Transverse colon (tissue), 4 donors: ENCODE measurements at places on chromosomes 12 and 14. TPM values are rescaled to one million over a fixed set of nuclear protein-coding genes. Genes with fewer than 3 reads are reported as not detected.
A peak's percentile ranks its signal among the peaks of the same experiment; 100 is the strongest.

DNA sequence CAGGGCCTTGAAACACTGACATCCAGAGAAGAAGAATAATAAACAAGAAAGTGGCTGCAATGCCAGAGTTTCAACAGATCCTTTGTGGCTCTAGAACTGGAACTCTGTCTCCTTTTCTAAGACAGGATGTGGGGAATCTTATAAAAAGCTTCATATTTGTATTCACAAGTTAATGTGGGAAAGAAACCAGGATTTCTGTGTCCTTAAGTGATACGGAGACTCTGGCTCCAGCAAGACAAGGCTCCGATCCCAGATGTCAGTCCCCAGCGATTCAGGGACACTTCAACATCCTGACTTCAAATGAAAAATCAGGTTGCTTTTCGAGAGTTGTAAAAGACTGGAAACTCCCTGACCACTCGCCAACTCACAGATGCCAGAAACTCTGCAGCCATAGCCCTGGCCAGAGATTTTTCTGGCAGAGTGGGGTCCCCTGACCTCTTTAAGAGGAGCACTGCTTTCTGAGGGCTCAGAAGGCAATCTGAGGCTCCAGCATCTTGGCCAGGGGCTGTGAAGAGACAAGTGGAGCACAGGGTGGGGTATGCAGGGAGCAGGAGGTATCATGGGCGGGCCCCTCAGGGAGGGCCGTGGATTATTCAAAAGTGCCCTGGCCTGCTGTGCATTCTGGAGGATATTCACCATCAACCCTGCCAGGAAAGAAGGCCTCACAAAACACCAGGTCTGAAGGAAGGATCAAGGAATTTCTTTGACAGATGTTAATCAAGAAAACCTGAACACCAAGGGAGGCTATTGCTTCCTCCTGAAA is 53.3 kb downstream of the TMX1 start:
- no peaks in the 10 kb centered on the region for H3K27me3 ChIP-seq
- no peak overlapping the region for H3K4me3 ChIP-seq
- H3K27ac ChIP-seq, result peak overlapping the region; percentile 46
- H3K4me1 ChIP-seq, result peaks cover 9% of the 10 kb centered on the region
- no peak for DNase-seq

- H3K36me3 ChIP-seq, result no peaks in the 10 kb centered on the region
- no peaks in the 10 kb centered on the region for H3K27me3 ChIP-seq
- H3K4me1 ChIP-seq, result no peaks in the 10 kb centered on the region
- no peak overlapping the region for H3K4me3 ChIP-seq
- no peak for DNase-seq
- H3K27ac ChIP-seq, result no peak overlapping the region
These were observed 422.1 kb downstream of the AACS start for GRCh38 chr12:125487336-125487735.

DNA sequence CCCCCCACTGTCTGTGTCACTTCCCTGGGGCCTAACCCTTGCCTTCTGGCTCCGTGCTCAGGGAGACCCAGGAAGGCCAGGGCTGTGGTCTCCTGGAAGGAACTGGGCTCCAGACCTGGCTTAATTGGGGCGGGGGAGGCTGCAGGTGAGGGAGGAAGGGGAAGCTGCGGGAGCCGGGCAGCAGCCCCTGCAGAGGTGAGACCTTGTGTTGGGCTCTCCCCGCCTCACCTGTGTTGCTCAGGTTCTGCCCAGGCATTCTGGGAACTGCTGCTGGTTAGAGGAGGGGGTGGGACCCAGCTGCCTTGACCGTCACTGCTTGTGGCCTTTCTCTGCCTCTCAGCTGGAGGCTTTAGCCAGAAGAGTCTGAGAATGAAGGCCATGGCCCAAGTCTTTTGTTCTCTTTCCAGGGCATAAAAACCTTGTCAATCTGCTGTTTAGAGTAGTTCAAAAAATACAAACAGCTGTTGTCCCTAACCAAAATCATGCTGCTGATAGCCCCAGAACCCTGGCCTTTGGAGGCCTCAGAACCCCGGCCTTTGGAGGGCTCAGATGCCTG is 247.6 kb downstream of the CHST11 start:
- no peak overlapping the region for H3K4me3 ChIP-seq
- no peak for DNase-seq
- no peaks in the 10 kb centered on the region for H3K27me3 ChIP-seq
- H3K27ac ChIP-seq, result no peak overlapping the region
- H3K4me1 ChIP-seq, result no peaks in the 10 kb centered on the region

- H3K4me3 ChIP-seq, result no peak overlapping the region
- no peak for DNase-seq
- no peak overlapping the region for H3K27ac ChIP-seq
- no peaks in the 10 kb centered on the region for H3K27me3 ChIP-seq
- H3K36me3 ChIP-seq, result no peaks in the 10 kb centered on the region
These were observed 172.4 kb upstream of the CAND1 start for GRCh38 chr12:67096533-67097318.

GRCh38 chr12:110233212-110233903 is 47.7 kb upstream of the ATP2A2 start:
- no peak for DNase-seq
- no peaks in the 10 kb centered on the region for H3K27me3 ChIP-seq
- H3K4me1 ChIP-seq, result peaks cover 4% of the 10 kb centered on the region
- H3K4me3 ChIP-seq, result no peak overlapping the region
- H3K36me3 ChIP-seq, result no peaks in the 10 kb centered on the region

- H3K4me1 ChIP-seq, result peaks cover 46% of the 10 kb centered on the region
- no peak overlapping the region for H3K4me3 ChIP-seq
- peaks cover 7% of the 10 kb centered on the region for H3K27me3 ChIP-seq
- DNase-seq, result no peak
- H3K27ac ChIP-seq, result peak overlapping the region; percentile 78
These were observed 40.6 kb upstream of the EML1 start for GRCh38 chr14:99752486-99753121.

- H3K36me3 ChIP-seq, result no peaks in the 10 kb centered on the region
- H3K4me1 ChIP-seq, result no peaks in the 10 kb centered on the region
- H3K4me3 ChIP-seq, result no peak overlapping the region
These were observed 71.1 kb downstream of the TBC1D30 start for GRCh38 chr12:64895526-64895925.

GRCh38 chr12:54364413-54364812 is at the start of gene GPR84:
Gene GPR84, minus strand, starts transcription at chr12:54364486. Its CDS starts 635 bp downstream, at chr12:54363851.
- H3K27me3 ChIP-seq, result no peaks in the 10 kb centered on the region
- H3K4me3 ChIP-seq, result no peak within 1 kb of the TSS
- no peaks in the 10 kb centered on the region for H3K4me1 ChIP-seq
- DNase-seq, result no peak

DNA sequence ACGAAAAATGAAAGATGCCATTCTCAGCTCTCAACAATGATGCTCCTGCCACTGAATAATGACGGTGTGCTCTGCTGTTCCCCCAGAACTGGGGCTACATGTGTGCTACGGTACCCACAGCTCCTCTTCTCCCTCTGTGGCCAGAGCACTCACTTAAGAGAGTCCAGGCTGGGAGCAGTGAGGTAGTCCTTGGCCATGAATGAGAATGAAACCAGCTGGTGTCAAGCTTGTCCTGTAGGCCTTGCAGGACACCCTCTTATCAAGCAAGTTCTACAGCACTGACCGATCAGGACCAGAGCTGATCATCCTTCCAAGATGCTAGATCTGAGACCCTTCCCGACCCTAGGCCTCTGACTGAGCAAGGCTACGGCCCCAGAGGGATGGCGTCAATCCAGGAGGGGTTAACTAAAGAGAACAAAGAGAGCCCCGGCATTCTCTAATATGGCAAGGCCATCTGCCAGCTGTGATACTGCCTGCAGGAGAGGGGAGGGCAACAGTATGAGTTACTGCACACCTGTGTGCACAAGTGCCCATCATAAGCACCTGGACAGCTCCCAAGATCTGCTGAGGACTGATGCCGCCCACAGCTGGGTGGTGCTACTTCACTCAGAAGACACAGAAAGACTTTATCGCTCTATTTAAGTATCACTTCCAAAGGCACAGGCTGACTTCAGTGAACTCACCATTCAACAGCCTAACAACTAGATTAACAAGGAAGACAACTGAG is 30.5 kb downstream of the APPL2 start:
- peaks cover 40% of the 10 kb centered on the region for H3K36me3 ChIP-seq
- DNase-seq, result peak; percentile 61
- H3K27me3 ChIP-seq, result no peaks in the 10 kb centered on the region
- no peak overlapping the region for H3K27ac ChIP-seq
- H3K4me1 ChIP-seq, result no peaks in the 10 kb centered on the region

GRCh38 chr12:39638178-39638577 is 18.6 kb upstream of the ABCD2 start:
- no peaks in the 10 kb centered on the region for H3K4me1 ChIP-seq
- no peaks in the 10 kb centered on the region for H3K27me3 ChIP-seq
- H3K27ac ChIP-seq, result no peak overlapping the region
- no peak overlapping the region for H3K4me3 ChIP-seq
- DNase-seq, result no peak
- H3K36me3 ChIP-seq, result no peaks in the 10 kb centered on the region

- no peak overlapping the region for H3K27ac ChIP-seq
- H3K36me3 ChIP-seq, result no peaks in the 10 kb centered on the region
- no peak for DNase-seq
- no peak overlapping the region for H3K4me3 ChIP-seq
These were observed 32.5 kb upstream of the MANSC4 start for GRCh38 chr12:27812502-27812901.

GRCh38 chr12:84497819-84498218 is 414.8 kb downstream of the SLC6A15 start:
- no peak overlapping the region for H3K27ac ChIP-seq
- DNase-seq, result no peak
- H3K27me3 ChIP-seq, result no peaks in the 10 kb centered on the region
- no peak overlapping the region for H3K4me3 ChIP-seq
- no peaks in the 10 kb centered on the region for H3K36me3 ChIP-seq

- no peak overlapping the region for H3K27ac ChIP-seq
- no peak overlapping the region for H3K4me3 ChIP-seq
- no peaks in the 10 kb centered on the region for H3K27me3 ChIP-seq
- no peak for DNase-seq
These were observed 17.2 kb downstream of the CLEC2B start for GRCh38 chr12:9851927-9852326.

GRCh38 chr12:29782285-29782870 is 1.4 kb downstream of the TMTC1 start:
- H3K27ac ChIP-seq, result peak overlapping the region; percentile 80
- peaks cover 47% of the 10 kb centered on the region for H3K27me3 ChIP-seq
- peak overlapping the region; percentile 58 for H3K4me3 ChIP-seq
- no peak for DNase-seq
- H3K36me3 ChIP-seq, result no peaks in the 10 kb centered on the region
- no peaks in the 10 kb centered on the region for H3K4me1 ChIP-seq

- no peaks in the 10 kb centered on the region for H3K36me3 ChIP-seq
- no peaks in the 10 kb centered on the region for H3K27me3 ChIP-seq
- H3K27ac ChIP-seq, result no peak overlapping the region
- DNase-seq, result no peak
- H3K4me1 ChIP-seq, result no peaks in the 10 kb centered on the region
These were observed 26.7 kb downstream of the SERPINA1 start for GRCh38 chr14:94361682-94362081.

DNA sequence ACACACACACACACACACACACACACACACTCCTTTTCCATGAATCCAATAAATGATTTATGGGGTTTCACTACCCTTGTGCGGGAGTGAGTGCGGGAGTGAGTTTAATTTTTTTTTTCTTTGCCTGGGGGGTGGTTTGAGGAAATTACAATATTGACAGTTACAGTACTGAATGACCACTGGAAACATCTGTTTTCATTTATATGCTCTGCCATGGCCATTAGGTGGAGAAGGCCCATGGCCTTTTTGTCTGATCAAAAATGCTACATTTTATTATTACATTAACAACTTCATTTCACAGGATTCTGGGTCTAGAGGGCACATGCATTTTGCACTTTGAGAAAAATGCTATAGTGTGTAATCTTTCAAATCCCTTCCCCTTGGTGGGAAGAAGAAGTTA is 5.9 kb downstream of the TBX3 start:
- no peaks in the 10 kb centered on the region for H3K36me3 ChIP-seq
- no peak overlapping the region for H3K27ac ChIP-seq
- DNase-seq, result no peak
- peaks cover 17% of the 10 kb centered on the region for H3K27me3 ChIP-seq

- H3K27ac ChIP-seq, result no peak overlapping the region
- H3K27me3 ChIP-seq, result no peaks in the 10 kb centered on the region
- H3K36me3 ChIP-seq, result no peaks in the 10 kb centered on the region
- no peaks in the 10 kb centered on the region for H3K4me1 ChIP-seq
These were observed 7.4 kb upstream of the GABARAPL1 start for GRCh38 chr12:10205220-10205807.

- DNase-seq, result no peak
- no peak overlapping the region for H3K4me3 ChIP-seq
- H3K27ac ChIP-seq, result no peak overlapping the region
- H3K4me1 ChIP-seq, result no peaks in the 10 kb centered on the region
These were observed 57.5 kb downstream of the RBM19 start for GRCh38 chr12:113908584-113909100.

- no peak for DNase-seq
- no peaks in the 10 kb centered on the region for H3K36me3 ChIP-seq
- H3K4me1 ChIP-seq, result peaks cover 17% of the 10 kb centered on the region
- no peak overlapping the region for H3K27ac ChIP-seq
- no peak overlapping the region for H3K4me3 ChIP-seq
These were observed 171.6 kb downstream of the FBXL14 start for GRCh38 chr12:1422604-1423315.

DNA sequence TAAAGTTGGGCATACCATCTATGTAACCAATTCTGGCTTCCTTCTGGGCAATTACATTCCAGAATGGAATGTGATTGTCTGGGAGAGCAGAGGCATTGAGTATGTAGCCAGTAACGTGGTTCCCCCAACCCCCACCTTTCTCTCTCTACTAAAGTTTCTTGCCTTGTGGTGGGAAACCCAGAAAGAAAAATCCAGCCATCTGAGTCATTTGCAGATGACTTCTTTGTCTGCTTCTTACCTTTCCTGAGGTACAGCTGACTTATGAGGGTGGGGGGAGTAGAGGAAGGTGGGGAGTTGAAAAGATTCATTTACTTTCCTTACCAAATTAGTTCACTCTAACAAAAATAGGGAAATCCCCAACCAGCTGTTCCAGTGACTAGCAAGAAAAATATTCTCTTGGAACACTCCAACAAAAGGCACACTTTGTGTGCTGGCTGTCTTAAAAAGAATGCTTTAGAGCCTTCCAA is 112.1 kb upstream of the FRMD6 start:
- no peak overlapping the region for H3K27ac ChIP-seq
- no peaks in the 10 kb centered on the region for H3K4me1 ChIP-seq

Gene CLEC6A
- total RNA-seq, result not detected

Gene RFX4
- not detected for total RNA-seq

Gene NKX2-1
- not detected for total RNA-seq

Gene POTEG
- not detected for total RNA-seq

Gene KERA
- total RNA-seq, result not detected

Gene ADAM20
- not detected for total RNA-seq

Gene E2F7
- total RNA-seq, result 0.79 TPM

Gene LMO3
- 37.5 TPM for total RNA-seq
